GM12865 (cell line): ENCODE measurements at places on chromosomes 1 and 21.

GRCh38 chr1:23867542-23867894, 572 bp downstream of the FUCA1 start:
- peak; percentile 14 for DNase-seq

DNA sequence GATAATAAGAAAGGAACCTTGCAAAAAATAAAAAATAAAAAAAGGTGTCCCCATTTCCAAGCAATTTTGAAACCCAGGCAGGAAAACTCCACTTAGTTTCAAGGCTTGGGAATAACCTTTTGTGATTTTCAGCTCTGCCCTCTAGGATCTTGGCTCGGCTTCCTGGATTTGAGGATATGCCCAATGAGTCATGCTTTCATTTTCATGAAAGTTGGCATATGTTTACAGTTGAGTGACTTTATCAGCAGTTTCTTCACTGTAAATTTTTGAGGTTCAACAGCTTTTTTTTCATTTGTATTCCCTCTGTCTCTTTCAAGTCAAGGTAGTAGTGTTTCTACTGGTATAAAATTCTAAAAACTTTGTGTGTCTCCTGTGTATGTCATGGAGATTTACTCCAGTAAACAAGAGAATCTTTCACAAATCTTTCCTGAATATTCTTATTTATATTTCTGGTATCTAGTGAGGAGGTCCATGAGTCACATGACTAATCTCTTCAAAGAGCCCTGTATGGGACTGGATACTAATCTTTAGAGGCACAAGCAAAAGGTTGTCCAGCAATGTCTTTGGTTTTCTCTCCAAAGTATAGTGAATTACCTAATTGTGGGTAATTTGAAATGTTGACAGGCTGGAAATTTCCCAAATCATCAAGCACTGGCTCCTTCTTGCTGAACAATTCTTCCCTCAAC, 335.3 kb downstream of the BRINP2 start:
- DNase-seq: no peak

- no peak for DNase-seq
Measured at GRCh38 chr1:185281245-185281644, 35.8 kb downstream of the IVNS1ABP start.

GRCh38 chr1:26164036-26164860, 4.5 kb downstream of the C1orf232 start:
- DNase-seq: peak; percentile 28

DNA sequence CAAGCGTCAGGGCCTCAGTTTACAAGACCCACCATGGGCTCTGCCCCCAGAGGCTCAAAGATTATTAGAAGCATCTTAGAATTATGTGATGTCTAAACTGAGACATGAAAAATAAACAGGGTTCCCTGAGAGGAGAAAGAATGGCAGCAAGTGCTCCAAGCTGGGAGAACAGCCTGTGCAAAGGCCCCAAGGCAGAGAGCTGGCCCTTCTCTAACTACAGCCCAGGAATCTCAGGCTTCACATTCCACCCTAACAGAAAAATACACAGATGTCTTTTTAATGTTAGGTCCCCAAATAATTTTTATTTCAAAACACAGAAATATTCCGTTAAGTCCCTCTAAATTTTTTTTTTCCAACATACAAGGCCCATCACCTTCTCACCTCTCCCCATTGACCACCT, 21.7 kb downstream of the SSBP3 start:
- DNase-seq: no peak

DNA sequence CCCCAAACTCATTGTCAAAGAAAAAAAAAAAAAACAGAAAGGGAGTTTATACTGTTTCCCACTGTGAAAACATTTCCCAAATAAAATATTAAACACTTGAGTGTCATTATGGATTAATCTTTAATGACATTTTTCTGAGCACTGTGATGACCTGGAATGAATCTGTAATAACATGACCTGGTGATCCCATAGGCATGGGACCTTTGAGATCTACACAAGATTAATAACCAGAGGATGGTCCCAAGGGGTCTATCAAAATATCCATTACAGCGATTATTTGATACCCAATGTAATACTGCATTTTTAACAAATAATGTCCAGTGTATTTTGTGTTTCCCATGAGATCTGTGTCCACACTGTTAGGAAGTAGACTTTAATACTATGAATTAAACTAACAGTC, 32.4 kb upstream of the NCAM2 start:
- no peak for DNase-seq

DNA sequence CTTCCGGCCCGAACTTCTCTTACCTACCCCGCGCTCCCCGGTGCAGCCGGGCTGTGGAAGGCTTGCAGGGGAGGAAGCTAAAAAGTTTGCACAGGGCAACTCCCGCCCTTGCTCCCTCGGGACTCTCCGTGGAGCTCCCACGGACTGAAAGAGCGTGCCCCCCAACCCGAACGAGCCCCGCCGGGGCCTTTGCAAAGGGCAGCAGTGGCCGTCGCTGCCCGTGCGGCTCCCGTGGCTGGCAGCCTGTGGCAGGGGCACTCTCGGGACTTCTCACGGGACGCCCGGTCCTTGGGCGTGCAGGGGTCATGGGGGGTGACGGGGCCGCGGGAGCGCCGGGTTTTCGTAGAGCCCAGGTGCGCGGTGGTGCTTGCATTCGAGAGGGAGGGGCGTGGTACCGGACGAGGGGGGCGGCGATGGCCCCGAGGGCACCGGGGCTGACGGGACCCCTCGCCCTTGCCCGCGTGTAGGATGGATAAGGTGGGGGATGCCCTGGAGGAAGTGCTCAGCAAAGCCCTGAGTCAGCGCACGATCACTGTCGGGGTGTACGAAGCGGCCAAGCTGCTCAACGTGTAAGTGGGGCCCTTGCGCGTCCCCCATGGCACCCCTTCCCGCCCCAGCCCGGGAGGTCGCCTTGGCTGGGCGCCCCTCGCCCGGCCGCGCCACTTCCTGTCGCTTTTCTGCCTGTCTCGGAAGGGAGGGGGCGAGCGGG, 711 bp downstream of the GADD45A start:
- peak; percentile 59 for DNase-seq

- DNase-seq: no peak
Measured at GRCh38 chr1:3993619-3994375, 93.7 kb upstream of the C1orf174 start.

DNA sequence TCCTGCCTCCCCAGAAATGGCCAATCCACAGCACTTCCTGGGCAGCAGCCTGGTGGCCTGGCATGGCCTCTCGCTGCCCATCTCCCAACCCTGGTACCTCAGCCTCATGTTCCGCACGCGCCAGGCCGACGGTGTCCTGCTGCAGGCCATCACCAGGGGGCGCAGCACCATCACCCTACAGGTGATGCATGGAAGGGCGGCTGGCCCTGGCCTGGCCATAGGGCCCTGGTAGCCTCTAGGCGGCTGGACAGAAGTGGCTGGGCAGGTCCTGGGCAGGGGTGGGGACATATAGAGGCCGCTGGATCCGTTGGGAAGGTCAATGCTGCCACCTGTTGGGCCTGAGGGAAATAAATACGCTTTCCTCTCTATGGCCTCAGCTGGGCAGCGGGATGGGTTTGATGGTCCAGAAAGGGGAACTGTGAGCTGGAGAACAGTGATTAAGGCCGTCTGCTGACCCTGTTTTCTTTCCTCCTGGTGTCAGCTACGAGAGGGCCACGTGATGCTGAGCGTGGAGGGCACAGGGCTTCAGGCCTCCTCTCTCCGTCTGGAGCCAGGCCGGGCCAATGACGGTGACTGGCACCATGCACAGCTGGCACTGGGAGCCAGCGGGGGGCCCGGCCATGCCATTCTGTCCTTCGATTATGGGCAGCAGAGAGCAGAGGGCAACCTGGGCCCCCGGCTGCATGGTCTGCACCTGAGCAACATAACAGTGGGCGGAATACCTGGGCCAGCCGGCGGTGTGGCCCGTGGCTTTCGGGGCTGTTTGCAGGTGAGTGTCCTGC, 14.4 kb downstream of the CELSR2 start:
- DNase-seq: peak; percentile 82

- DNase-seq: no peak
Measured at GRCh38 chr1:221053889-221054288, 174.6 kb downstream of the HLX start.

GRCh38 chr1:21762022-21762404, 20.9 kb downstream of the USP48 start:
- peak; percentile 93 for DNase-seq

GRCh38 chr1:237211031-237211430, 169.0 kb downstream of the RYR2 start:
- no peak for DNase-seq

GRCh38 chr21:46189959-46190490, 5.8 kb upstream of the SPATC1L start:
- no peak for DNase-seq

GRCh38 chr1:13498553-13498952, 15.2 kb downstream of the LRRC38 start:
- DNase-seq: no peak

- DNase-seq: no peak
Measured at GRCh38 chr1:200525090-200525987, 95.2 kb downstream of the KIF14 start.

DNA sequence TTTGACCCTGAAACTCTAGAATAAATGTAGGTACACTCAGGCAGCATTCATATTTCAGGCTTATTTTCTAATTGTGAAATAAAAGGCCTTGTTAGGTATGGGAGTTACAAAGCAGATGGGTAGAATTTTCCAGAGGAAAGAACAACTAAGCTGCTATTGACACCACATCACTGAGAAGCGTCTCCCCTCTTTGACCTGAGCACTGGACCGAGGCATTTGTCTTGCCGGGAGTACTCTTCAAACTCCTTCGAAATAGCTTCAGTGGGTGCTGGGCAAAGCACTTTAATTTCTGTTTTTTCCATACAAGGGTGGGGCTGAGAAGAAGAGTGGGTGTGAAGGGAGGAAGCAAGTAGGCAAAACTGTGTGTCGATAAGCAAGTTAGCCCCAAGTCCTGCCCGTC, 36.4 kb downstream of the ABCA4 start:
- DNase-seq: no peak

DNA sequence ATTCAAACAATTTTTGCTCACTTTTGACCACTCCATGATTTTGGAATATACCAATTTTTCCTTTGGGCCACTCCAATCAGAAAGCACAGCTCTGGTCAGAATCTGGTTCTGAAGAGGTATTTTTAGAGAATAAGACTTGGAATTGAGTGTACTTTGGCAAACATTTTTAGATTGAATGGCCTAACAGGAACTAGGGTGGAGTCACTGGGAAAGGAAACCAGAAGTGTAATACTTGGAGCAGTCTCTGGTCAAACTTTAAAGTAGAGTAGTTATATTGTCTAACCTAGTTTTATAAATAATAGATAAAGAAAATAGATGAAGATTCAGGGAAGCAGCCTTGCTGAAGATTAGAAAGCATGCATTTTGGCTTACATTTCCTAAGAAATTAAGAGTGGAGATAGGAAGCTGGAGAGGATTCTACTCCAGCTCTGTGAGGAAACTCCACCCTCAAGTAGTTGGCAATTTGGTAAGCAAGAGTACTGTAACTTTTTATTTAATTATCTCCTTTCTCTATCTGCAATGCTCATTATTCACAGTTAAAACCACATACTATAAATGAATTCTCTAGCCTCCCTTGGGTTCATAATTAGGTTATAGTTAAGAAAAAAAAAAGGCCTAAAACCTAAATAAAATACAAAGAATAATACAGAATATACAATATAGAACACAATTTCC, 15.8 kb downstream of the STIL start:
- no peak for DNase-seq

DNA sequence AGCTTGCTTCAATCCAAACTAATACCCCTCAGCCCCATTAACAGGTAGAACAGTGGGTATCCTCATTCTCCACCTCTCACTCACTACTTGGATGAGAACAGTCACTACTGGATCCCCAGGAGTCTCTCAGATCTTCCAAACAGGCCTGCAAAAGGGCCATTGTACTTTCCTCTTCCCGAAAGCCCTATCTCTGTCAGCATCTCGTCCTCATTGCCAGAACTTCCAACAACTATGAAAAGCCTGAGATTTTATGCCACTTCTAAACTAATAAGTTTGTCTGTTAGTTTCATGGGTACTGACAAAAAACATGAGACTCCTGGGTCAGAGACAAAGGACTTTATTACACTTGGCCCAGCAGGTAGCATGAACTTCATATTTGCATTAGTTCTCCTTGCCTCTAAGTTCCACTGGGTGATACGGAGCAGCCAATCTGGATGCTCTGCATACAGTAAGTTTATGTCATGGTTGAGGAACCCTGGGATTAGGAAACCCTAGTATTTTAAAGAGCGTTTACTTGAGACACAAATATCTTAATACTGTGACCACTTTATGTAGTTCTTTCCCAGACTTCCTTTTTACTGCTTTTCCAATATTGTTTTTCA, 38.1 kb downstream of the VANGL2 start:
- DNase-seq: no peak

DNA sequence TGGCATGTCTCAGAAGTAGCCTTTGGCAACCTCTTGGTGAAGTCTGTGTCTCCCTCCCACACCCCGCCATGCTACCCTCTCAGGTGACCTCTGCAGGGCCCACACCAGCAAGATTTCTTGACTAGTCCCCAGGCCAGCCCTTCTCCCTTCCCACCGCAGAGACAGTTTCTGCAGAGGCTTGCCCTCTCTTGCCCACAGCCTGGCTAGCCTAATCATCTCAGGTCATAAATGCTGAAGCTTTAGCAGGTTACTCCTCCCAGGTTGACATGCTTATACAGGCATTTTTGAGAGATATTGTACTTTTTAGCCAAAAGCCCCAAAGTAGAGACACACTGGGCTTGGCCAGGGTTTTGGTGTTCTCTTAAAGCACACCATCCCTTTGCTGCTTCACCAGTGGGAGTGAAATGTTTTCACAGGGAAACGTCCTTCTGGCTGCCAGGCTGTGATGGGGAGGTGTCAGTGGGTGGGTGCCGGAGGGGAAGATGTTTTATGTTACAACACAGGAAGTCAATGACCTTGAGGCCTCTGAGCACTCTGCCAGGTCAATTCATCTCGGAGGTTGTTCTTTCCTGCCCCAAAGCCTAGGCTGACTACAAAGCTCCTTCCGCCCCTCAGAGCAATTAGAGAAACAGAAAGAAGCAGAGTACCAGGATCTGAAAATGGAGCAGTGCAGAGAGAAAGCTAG, 58.5 kb downstream of the STYXL2 start:
- peak; percentile 44 for DNase-seq
